ENCODE measurements at places on chromosomes 3 and 15. TPM values are rescaled to one million over a fixed set of nuclear protein-coding genes. Genes with fewer than 3 reads are reported as not detected.

The ZMYND10 gene
- 0.21 TPM for total RNA-seq

The PHLDB2 gene
- total RNA-seq = 110 TPM

The MST1 gene
- 5.0 TPM for total RNA-seq

The MUC20 gene
- 1.7 TPM for total RNA-seq

The IL17RE gene
- total RNA-seq = 1.4 TPM

The SLCO2A1 gene
- under 0.01 TPM for total RNA-seq

The GOLGA6A gene
- 0.07 TPM for total RNA-seq

The SLC28A1 gene
- total RNA-seq = not detected

The AGTR1 gene
- not detected for total RNA-seq

The GRM2 gene
- under 0.01 TPM for total RNA-seq

The LYZL4 gene
- total RNA-seq = not detected

The EOMES gene
- total RNA-seq = 0.34 TPM

The PLCL2 gene
- 5.4 TPM for total RNA-seq

The PARP15 gene
- total RNA-seq = 0.21 TPM

The RBP2 gene
- total RNA-seq = not detected

The TIPARP gene
- 141 TPM for total RNA-seq

The KIF23 gene
- 10.9 TPM for total RNA-seq

The GOLGA6L4 gene
- 0.34 TPM for total RNA-seq

The ALDH1A3 gene
- total RNA-seq = 355 TPM

The FOXB1 gene
- not detected for total RNA-seq

The HIGD2B gene
- total RNA-seq = not detected

The IGSF10 gene
- total RNA-seq = under 0.01 TPM

The VGLL3 gene
- total RNA-seq = 14.7 TPM

The HTR3E gene
- total RNA-seq = not detected

The RAB5A gene
- 96.0 TPM for total RNA-seq

The PP2D1 gene
- total RNA-seq = not detected

The CPEB1 gene
- not detected for total RNA-seq

The GNAT1 gene
- not detected for total RNA-seq

The FAH gene
- 20.2 TPM for total RNA-seq

The SIDT1 gene
- 2.3 TPM for total RNA-seq

The ERC2 gene
- total RNA-seq = 0.34 TPM

The CLDN16 gene
- total RNA-seq = 1.0 TPM

The CP gene
- not detected for total RNA-seq

The CNTN3 gene
- 0.68 TPM for total RNA-seq

The RPL32 gene
- 1,107 TPM for total RNA-seq

The TRAIP gene
- 0.68 TPM for total RNA-seq

The ACTC1 gene
- total RNA-seq = not detected

The GABRR3 gene
- total RNA-seq = not detected

The BBS4 gene
- 10.3 TPM for total RNA-seq

The GRAMD2A gene
- 7.2 TPM for total RNA-seq

The OIP5 gene
- total RNA-seq = 0.28 TPM

The CXCR6 gene
- total RNA-seq = not detected

The MYLK gene
- 26.0 TPM for total RNA-seq

The XYLB gene
- 2.1 TPM for total RNA-seq

The GOLGA6L22 gene
- total RNA-seq = not detected

The SPPL2A gene
- total RNA-seq = 112 TPM

The SYNPR gene
- total RNA-seq = not detected

The THPO gene
- not detected for total RNA-seq

The TMIE gene
- total RNA-seq = 2.4 TPM

The ERICH6 gene
- total RNA-seq = not detected

The SKOR1 gene
- total RNA-seq = under 0.01 TPM

All from nasal cavity respiratory epithelium epithelial cell of viscerocranial mucosa (primary cell).